Activated CD4-positive, alpha-beta T cell treated with anti-CD3 and anti-CD28 coated beads, Interleukin-2, amount 10 ng/mL, durations not matched to agents 24 days and 14 days (primary cell): ENCODE measurements at places on chromosomes 13 and 19. TPM values are rescaled to one million over a fixed set of nuclear protein-coding genes. Genes with fewer than 3 reads are reported as not detected.

The JUNB gene
- 302 and 310 TPM in 2 replicates for total RNA-seq

The PODNL1 gene
- total RNA-seq, result not detected in 2 replicates

The KRTDAP gene
- not detected in 2 replicates for total RNA-seq

The AZU1 gene
- not detected in 2 replicates for total RNA-seq

DNA sequence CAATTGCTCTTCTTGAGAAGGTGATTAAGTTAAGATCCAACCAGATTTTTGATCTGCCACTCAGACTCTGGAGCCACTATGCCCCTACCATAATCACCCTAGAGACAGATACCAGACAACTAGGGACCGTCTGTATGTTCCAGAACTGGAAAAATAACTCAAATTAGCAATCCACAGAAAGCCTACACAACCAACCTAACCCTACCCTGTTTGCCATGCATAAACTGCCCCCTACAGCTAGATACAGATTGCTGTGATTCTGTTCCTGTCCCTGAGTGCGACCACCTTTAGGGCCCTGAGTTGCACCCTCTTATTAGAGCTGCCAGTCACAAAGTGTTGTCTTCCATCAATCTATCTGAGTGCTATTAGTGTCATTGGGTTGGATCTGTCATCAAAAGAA lies 929.8 kb upstream of the SLITRK1 start:
- DNase-seq, result no peak

DNA sequence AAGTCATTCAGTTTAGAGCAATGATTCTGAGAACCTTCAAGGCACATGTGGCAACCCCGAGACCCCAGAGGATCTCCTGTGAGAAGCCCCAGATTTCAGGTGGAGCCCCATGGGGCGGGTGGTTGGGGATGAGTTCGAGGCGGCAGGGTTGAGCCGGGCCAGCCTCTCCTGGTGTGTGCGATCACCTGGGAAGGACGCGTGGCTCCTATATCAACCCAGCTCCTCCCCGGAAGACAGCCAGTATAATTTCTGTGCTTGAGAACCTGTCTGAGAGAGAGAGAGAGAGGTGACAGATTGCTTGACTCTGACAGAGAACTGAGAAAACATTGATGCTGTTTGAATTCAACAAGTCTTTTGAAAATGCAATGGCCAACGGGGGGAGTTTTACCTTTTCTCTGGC lies 89.0 kb downstream of the TEX29 start:
- DNase-seq, result no peak

DNA sequence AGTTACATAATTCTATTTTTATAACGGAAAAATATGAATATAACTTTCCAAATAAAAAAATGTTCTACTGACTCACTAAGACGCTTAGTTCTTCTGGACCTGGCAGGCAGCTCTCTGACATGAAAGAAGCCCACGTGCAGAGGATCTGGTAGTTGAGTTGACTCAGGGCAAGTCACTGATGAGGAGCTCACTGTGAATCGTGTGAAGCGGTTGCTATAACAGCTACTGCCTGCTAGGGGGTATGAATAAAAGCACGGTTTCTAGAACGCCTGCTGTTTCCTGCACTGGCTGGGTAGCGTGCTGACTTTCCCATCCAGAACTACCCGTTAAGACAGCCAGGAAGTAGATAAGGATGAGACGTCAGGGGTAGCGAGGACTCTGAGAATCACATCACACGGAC lies 54.7 kb upstream of the WASF3 start:
- DNase-seq, result peak; percentile 62

The NDUFA7 gene
- 52.9 and 54.3 TPM in 2 replicates for total RNA-seq

- no peak for DNase-seq
Measured at GRCh38 chr13:58151452-58151851, 519.9 kb downstream of the PCDH17 start.

The LGALS14 gene
- not detected in 2 replicates for total RNA-seq

- peak; percentile 46 for DNase-seq
Measured at GRCh38 chr19:7078008-7078407, 8.5 kb downstream of the ZNF557 start.

DNA sequence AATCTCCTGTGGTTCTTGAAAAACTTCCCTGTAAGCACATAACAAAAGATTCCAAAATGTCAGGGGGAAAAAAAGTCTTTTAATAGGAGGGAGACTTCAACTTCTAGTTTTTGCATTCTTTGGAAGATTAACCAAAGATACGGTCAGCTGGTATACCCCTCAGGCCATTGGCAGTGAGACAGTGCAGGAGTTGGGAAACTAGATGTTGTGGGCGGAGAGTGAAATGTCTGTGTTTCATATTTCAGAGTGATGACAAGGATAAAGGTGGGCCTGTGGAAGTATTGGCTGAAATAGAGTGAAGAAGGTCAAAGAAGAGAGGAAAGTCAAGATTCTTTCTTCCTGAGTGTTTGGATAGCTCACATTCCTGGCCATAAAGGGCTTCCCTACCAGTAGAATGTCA lies 40.8 kb downstream of the CYP2B6 start:
- no peak for DNase-seq

DNA sequence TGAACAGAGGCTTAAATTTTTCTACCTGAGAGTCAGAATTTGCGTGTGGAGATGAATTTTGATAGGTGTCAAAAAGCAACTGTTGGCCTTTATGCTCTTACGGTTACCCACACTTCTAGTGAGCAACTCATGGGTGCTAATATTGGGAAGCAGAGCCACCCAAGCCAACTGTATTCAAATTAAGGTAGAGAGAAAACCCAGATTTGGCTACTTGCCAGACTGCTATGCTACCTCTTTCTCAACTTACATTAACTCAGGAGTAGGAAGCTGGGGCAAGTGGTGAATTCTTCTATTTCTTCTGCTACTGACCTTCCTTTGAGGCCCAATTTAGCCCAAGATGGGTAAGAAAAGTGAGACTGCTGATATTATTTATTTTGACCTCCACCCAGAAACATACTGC lies 83.9 kb downstream of the OLFM4 start:
- no peak for DNase-seq

GRCh38 chr13:105740739-105741138 lies 794.7 kb downstream of the EFNB2 start:
- no peak for DNase-seq
